Esophagus mucosa (tissue), 1 donor: ENCODE measurements at places on chromosomes 7 and 10.

- no peak for ATAC-seq
Measured at GRCh38 chr7:93620057-93620456, 45.5 kb upstream of the CALCR start.

GRCh38 chr7:121279822-121280221 is 49.0 kb upstream of the WNT16 start:
- no peak for ATAC-seq

GRCh38 chr7:87870471-87870870 is 5.7 kb downstream of the SLC25A40 start:
- no peak for ATAC-seq

DNA sequence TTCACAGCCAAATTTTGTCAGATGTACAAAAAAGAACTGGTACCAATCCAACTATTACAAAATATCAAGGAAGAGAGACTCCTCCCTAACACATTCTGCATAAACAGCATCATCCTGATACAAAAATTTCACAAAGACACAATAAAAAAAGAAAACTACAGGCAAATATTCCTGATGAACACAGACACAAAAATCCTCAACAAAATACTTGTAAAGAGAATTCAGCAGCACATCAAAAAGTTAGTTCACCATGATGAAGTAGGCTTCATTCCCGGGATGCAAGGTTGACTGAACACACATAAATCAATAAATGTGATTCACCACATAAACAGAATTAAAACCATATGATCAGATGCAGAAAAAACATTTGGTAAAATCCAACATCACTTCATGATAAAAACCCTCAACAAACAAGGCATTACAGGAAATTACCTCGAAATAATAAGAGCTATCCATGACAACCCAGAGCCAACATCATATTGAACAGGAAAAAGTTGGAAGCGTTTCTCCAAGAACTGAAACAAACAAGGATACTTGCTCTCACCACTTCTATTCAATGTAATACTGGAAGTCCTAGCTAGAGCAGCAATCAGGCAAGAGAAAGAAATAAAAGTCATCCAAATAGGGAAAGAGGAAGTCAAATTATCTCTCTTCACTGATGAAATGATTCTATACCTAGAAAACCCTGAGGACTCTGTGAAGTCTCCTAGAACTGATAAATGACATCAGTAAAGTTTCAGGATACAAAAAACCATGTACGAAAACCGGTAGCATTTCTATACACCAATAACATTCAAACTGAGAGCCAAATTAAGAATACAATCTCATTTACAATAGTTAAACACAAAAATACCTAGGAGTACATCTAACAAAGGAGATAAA is 223.1 kb downstream of the REEP3 start:
- ATAC-seq, result no peak

- no peak for ATAC-seq
Measured at GRCh38 chr7:154744256-154744860, 258.6 kb downstream of the PAXIP1 start.
